ENCODE measurements at places on chromosomes 12 and 14.

DNA sequence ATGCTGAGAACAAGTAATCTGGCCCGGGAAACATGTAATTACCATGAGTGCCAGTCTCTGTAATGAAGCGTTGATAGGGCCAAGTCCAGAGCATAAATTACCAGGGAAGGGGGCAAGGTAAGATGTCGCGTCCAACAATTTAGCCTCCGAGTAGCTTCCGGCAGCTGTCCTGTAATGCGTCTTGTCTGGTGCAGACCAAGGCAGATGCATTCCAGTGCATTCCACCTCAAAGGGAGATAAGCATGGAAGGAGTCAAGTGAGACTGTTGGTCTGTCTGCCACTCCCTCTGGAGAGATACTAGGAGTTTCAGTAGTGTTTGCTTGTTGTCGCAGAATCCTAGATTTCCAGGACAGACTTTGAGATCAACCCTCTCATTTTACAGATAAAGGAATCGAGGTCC lies 218.3 kb downstream of the AACS start:
- no peak for DNase-seq

DNA sequence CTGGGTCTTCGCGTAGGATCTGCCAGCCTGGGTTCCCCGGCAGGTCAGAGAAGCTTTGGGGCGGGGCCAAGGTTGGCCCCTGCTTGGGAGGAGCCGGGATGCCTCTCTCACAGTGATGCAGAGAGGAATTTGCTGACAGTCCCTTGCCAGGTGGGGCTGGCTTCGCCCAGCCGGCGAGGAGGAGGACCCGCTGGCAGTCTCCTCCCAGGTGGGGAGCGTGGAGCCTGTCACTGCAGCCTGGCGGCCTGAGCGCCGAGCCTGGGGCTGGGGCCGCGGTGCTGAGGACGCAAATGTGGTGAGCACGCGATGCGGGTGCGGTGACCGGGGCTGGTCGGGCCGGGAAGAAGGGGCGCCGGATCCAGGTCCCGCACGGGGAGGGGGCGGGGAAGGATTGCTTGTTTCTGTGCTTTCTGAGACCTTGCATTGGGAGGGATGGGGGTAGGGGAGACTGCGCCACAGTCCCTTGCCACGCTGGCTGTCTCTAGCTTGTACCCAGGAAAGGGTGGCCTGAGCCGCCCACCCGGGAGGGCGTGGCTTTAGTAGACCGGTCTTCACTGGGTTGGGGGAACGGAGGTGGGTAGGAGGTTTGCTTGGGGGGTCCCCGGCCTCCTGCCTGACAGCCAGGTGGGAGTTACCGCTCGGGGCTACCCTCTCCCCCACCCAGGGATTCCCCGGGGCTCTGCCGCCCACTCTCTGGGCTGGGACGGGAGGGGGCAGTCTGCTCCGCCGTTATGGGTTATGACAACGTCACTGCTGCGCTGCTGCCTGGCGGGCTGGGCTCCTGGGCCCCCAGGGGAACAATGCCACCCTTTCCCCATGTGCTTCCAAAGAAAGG lies at the start of gene TMEM63C:
TSS of gene TMEM63C (plus strand) at position 196 of the 835 bp plus-strand sequence. CDS start 37,016 bp downstream, outside the sequence.
- DNase-seq: peak; percentile 23

- DNase-seq: no peak
These were observed 816.1 kb upstream of the TMEM132C start for GRCh38 chr12:127450826-127451225.

DNA sequence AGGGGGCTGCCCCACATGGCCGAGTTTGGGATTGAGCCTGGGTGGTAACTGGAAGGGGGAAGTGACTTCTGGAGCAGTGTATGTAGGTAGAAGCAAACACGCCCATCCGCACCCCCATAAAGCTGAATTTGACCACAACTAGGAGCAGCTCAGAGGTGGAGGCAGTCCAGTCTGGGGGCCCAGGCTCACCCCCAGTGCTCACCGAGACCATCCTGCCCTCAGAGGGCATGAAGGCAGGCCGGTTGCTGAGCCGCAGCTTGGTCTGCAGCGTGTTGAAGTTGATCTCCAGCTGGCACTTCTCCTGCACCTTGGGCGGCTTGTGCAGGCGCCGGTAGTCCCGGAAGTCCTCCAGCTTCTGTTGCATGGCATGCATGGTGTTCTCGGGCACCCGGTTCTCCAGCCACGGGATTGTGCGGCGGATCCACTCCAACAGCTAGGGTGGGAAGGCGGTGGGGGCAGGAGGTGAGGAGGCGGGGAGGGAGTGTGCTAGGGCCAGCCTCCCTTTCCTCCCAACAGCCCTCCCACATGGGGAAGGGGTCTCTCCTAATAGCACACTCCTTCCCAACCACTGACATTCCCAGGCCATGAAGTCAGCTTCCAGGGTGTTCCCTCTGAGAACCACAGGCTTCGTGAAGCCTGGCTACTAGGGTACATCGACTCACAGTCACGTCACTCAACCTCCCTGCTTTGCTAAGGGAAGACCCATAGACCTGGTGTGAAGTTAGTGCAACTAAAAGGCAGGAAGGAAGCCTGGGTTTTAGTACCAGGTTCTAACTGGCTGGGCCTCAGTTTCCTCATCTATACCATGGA lies 87.0 kb downstream of the ACTN1 start:
- DNase-seq: no peak

DNA sequence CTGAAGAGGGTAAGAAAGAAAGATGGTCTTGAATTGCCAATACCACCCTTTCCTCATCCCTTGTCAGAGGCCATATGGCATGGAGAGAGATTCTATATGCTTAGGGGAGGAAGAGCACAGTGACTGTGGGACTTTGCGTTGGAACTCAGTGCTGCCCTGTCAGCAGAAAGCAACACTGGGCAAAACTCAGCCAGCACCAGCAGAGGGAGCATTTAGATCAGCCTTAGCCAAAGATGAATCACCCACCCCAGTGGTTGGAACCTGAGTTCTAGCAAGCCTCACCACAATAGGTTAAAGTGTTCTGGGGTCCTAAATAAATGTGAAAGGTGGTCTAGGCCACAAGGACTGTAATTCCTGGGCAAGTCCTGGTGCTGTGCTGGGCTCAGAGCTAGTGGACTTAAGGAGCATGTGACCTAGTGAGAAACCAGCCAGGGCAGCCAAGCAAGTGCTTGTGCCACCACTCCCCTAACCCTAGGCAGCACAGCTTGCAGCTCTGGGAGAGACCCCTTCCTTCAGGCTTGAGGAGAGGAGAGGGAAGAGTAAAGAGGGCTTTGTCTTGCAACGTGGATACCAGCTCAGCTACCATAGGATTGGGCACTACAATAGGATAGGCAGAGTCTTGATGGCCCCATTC lies 11.4 kb upstream of the BCAT1 start:
- DNase-seq: no peak
